Activated CD4-positive, alpha-beta T cell treated with anti-CD3 and anti-CD28 coated beads for 1 hour (primary cell): ENCODE measurements at places on chromosomes 16 and 17.

GRCh38 chr17:48498164-48498850, 32.5 kb downstream of the HOXB1 start:
- DNase-seq, result no peak

GRCh38 chr17:17041018-17041521, 1.2 kb upstream of the MPRIP start:
- DNase-seq, result no peak

DNA sequence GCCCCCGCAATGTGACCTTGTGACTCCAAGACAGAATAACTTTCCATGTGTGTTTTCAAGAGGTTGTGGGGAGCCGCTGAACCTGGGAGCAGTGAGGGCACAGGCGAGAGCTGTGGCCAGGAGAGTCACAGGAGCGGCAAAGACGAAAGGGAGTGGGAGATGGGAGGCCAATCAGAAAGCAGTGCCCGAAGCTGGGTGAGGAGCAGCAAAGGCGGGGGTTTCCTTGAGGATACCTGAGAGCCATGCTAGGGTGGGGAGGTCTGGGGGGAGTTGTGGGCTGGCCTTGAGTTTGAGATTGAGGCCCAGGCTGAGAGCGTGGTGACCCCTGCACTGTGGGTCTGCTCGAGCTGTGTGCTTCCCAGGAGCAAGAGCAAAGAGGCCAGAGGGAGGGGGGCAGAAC, 23.2 kb upstream of the NPTX1 start:
- DNase-seq, result no peak

DNA sequence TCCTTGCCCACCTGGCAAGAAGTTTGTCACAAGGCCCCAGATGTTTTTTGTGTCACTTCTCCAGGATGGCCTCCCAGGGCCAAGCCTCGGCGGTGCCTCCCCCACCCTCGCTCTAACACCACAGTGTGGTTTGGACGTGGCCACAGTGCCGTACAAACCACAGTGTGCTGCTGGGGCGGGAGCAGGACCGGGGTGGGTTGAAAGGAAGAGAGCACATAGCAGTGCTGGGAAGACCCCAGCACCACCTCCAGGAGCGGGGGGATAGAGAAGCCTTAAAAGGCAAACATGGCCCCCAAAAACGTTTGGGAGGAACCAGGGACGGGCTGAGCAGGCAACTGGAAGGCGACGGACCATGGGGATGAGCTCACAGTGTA, 5.0 kb upstream of the BCL6B start:
- no peak for DNase-seq

- DNase-seq, result no peak
Measured at GRCh38 chr17:29838961-29839360, 91.1 kb downstream of the SSH2 start.

DNA sequence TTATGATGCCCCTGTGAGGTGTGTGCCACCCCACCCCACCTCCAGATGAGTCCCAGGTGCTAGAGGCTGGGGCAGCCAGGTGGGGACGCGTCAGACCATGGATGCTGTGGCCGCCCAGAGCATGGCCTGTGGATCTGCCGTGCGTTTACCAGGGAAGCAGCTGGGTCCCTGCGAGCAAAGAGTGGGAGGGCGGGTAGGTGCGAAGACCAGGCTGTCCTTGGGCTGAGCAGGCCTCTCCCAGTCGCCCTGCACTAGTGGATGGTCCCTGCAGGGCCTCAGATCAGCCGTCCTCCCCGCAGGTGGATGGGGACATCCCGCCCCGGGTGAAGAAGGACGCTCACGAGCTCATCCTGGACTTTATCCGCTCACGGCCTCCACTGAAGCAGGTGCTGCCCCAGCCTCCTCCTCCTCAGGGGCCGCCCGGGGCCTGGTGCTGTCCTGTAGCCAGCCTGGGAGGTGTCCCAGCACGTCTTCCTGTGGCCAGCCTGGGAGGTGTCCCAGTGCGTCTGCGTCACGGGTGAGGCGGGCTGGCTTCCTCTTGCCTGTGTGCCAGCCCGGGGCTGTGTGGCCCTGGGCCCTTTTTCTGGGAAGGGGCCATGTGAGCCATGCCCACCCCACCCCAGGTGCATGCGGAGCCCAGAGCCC, 18.0 kb upstream of the TCF25 start:
- DNase-seq, result no peak

GRCh38 chr16:17370731-17371285, 100.0 kb downstream of the XYLT1 start:
- DNase-seq, result no peak

GRCh38 chr16:72927199-72928089, 120.5 kb downstream of the ZFHX3 start:
- DNase-seq, result no peak

DNA sequence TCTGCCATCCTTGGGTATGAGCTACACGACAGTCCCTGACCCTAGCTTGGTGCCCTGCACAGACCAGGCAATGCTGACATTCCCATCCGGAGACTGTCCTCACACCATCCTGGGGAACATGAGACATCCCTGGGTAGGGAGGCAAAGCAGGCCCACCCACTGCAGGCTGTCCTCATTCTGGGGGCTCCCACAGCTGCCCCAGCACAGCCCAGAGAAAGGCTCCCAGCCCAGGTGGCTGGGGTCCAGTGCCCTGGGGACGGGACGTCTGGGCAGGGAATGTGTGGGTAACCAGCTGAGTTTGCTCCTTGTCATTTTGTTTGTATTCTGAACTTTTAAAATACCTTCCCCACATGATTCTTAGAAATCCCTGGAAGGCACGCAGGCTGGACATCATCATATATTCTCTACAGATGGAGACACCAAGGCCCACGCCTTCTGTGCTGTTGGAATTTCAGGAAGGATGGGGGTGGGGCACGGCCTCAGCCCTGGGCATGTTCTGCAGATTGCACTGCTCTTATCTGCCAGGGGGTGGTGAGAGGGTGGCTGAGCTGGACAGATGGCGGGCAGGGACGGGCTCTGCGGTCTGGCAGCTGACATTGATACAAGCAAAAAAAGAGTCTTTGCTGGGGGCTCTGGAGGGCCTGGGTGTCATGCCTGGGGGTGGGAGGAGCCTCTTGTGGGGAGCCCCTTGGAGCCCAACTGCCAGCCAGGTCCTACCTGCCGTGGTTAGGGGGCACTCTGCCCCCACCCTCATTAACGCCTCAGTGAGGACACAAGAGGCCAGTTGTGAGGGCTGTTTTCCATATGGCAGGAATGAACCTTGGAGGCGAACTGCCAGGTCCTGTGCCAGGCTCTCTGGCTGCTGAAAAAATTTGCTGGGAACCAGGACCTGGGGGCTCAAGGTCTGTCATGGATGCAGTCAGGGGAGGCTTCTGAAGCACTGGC, 28.4 kb downstream of the LRRC75A start:
- no peak for DNase-seq

DNA sequence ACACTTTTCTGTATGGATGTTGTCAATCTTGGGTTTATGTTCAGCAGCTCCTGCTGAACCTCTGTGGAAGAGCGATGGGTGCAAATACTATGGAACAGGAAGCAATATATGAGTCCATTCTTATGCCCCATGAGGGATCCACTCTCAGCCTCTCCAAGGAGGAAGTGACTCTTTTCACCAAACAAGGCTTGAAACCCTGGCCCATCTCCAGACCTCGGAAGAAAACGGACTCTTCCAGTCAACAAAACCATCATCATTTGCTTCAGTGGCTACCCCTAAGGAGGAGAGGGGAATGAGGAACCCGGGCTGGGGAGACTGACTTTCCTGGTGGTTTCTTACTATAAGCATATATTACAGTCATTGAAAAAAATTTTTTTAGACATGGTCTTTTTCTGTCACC, 206.2 kb downstream of the AXIN2 start:
- no peak for DNase-seq

DNA sequence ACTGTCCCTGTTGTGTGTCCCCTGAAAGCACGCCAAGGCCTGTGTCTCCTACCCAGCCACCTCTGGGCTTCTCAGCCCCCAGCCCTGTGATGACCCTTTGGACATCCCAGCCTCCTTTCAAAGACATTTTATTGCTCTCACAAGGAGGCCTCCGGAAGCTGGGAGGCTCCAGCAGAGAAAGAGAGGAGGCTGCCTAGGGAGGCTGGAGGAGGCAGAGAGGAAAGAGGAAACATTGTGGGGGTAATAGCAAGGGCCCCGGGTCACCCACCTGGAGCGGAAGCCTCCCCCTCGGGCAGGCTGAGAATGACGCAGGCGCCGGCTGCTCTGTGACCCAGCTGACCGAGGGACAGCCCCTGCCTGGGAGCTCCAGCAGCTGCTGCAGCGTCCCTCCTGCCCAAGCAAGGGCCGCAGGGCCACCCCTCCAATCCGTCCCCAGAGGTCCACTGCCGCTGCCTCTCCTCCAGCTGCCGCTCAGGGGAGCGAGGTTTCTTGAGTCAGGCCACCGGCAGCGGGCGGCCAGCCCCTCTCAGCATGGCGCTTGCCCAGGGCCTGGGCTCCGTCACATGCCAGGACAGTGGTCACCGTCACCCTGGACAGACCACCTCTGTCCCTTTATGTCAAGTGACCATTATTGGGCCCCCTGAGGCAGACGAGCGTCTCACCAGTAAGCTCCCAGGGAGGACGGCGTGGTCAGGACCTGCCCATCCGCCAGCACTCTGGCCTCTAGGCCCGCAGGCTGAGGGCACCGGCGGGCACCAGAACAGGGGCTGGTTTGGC, 29.3 kb downstream of the ACTG1 start:
- DNase-seq, result no peak

DNA sequence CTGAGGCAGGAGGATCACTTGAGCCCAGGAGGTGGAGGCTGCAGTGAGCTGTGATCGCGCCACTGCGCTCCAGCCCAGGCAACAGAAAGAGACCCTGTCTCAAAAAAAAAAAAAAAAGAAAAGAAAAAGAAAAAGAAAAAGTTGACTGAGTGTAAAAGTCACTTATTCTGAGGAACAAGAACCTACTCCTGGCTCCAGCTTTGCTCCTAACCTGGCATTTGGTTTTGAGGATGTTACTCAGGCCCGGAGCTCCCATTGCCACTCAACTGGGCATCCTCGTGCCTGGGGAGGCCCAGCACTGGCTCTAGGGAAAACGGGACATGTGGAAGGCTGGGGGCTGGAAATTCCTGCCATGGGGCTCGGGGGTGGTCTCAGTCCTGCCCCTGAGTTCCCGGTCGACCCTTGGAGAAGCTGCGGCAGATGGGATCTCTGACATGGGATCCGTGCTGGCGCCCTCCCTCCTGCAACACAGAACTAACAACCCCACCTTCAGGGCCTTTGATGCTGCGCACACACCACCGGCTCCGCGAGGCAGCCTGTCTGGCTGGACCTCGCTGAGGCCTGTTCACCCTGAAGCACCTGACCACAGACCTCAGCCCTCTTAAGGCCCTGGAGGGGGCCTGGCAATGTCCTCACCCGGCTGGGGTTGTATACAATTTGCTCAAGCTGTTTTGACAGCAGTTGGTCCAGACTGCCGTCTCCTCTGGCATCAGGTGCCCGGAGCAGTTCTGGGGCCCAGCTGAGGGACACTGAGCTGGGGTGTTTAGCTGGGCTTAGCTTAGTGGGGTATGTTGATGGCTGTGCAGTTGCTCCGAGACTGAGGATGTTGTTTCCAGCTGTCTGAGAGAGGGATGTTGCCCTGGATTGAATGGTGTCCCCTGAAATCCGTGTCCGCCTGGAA, 12.3 kb downstream of the CD7 start:
- no peak for DNase-seq
